ENCODE measurements at places on chromosomes 12 and 14. TPM values are rescaled to one million over a fixed set of nuclear protein-coding genes. Genes with fewer than 3 reads are reported as not detected.

DNA sequence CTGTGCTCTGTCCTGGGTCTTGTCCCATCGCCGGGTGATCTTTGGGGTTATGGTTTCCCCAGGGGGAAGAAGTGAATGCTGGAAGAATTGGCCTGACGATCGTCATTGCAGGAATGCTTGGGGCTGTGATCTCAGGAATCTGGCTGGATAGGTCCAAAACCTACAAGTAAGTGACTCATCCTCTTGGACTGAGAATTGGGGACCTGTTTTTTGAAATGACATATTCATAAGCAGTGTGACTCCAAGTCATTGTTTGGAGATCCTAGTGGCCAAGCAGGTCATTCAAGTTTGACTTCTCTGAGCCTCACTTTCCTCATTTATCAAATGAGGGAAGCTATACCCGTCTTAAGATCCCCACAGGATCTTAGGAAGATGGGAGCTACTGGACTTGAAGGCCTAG is 25.8 kb downstream of the ERG28 start:
- no peak for DNase-seq

GRCh38 chr12:24853094-24853493 is 95.8 kb downstream of the BCAT1 start:
- DNase-seq, result no peak

LAG3 gene
- total RNA-seq, result 2.6 TPM

DNA sequence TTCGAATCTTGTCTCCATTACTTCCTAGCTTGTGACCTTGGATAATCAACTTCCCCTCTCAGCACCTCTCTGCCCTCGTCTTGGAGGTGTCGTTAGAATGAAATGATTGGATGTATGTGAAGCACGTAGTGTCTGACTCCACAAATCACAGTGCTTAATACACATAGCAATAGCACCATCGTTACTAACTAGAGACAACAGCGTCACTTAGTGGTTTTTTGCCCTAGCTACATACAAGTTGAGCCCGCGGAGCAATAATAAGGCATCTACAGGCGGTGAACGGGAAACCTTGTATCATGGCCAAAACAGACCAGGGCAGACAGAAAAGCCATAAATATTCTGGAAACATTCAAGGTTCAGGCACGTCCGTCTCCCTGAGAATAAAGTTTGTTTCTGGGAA is 154.9 kb downstream of the ASCL4 start:
- DNase-seq, result no peak

DNA sequence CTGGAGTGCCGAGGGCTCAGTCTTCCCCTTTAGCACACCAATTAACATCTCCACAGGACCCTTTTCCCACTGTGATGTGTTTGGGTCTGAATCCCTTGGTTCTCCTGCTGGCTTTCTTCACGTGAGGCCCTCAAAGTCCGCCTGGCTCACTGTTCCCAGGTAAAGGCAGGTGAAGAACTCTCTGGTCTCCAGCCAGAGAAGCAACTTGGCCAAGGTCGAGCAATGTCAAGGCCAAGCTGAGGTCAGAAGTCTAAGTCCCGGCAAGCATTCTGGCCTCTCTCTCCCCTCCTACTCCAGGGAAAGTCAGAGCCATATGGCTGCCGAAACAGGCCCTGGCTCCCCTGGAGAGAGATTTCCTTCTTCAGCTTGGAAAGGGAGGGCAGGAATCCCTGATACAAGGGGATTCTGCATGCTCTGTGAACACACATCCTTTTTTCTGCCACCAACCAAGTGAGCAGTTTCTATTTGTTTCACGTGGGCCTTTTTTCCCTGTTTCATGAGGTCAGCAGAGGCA is 61.4 kb upstream of the ESRRB start:
- DNase-seq, result no peak

DNA sequence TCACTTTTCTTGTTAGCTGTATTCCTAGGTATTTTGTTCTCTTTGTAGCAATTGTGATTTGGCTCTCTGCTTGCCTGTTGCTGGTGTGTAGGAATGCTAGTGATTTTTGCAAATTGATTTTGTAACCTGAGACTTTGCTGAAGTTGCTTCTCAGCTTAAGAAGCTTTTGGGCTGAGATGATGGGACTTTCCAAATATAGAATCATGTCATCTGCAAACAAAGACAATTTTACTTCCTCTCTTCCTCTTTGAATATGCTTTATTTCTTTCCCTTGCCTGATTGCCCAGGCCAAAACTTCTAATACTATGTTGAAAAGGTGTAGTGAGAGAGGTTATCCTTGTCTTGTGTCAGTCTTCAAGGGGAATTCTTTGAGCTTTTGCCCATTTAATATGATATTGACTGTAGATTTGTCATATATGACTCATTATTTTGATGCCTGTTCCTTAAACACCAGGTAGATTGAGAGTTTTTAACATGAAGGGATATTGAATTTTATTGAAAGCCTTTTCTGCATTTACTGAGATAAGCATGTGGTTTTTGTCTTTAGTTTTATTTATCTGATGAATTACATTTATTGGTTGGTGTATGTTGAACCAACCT is 26.7 kb downstream of the CLECL1 start:
- no peak for DNase-seq

DNA sequence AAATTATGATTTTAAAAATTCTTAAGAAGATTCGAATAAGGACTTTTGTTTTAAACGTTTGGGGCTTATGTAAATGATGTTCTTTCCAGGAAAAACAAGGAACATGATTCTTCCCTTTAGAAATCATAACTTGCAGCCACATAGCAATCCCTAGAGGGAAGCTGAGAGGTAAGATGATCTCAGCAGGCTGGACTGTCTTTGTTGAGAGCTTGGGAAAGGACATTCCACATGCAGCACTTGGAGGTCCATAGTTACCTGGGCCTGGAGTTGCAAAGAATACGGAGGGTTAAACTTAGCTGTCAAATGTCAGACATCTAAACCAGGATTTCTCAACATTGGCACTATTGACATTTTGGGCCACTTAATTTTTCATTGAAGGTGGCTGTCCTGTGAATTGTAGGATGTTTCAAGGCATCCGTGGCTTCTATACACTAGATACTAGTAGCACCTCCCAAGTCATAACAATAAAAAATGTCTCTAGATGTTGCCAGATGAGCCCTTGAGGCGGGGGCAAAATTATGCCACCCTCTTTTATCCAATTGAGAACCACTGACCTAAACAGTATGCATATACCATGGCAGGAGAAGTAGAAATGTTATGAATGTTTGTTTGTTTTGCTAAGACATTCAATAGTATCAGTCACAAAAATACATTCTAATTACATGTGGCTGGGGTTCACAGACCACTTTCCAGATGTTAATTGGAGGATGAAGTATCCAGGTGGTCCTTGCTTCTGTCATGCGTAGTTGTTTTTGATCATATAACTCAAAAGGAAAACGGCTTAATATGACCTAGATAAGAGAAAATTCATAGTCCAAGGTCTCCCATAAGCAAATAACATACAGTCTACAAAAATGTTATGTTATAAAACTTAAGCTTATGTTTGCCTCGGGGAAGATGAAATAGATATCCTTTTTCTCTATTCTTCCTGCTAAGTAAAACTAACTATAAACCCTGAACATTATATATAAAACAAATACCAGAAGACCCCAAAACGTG is 30.5 kb downstream of the TTC6 start:
- no peak for DNase-seq

- no peak for DNase-seq
Observed at GRCh38 chr12:122785503-122785902, 11.1 kb downstream of the CCDC62 start.

GRCh38 chr12:26416550-26416949 is 221.2 kb downstream of the SSPN start:
- no peak for DNase-seq

UNC119B gene
- total RNA-seq, result 53.3 TPM

DNA sequence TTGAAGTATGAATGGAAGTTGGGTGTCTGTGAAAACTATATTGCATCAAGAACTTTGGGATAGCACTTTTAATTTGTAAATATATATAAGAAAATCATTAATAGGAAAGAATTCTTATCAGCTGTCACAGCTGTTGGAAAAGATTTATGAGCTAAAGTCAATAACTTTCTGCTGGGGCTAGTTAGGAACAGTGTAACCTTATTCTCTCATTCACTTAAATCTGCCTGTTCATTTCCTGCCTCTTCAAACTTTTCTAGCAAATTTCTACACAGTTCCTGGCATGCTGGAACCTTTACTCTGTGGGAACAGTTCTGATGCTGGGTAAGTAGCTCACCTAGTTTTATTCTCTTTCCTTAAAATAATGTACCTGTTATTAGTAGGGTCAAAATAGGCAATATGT is 109.9 kb downstream of the SCN8A start:
- DNase-seq, result no peak

- DNase-seq, result no peak
Observed at GRCh38 chr12:67434671-67435370, 165.7 kb downstream of the CAND1 start.

- no peak for DNase-seq
Observed at GRCh38 chr12:56261503-56262232, 3.5 kb upstream of the ANKRD52 start.

GRCh38 chr14:33631441-33631840 is 319.4 kb downstream of the EGLN3 start:
- no peak for DNase-seq

CFAP54 gene
- total RNA-seq, result 0.32 TPM

Data from WTC11 (cell line).